Breast epithelium (tissue), 4 donors: ENCODE measurements at places on chromosomes 13 and 19. TPM values are rescaled to one million over a fixed set of nuclear protein-coding genes. Genes with fewer than 3 reads are reported as not detected.

SYT3 gene
- 0.33 TPM for total RNA-seq

SYCN gene
- not detected for total RNA-seq

TRAPPC6A gene
- total RNA-seq = 54.4 TPM

NBEA gene
- total RNA-seq = 16.1 TPM

SERTM1 gene
- 0.16 TPM for total RNA-seq

TLE2 gene
- total RNA-seq = 65.6 TPM

SH2D3A gene
- 38.2 TPM for total RNA-seq

ZNF816 gene
- total RNA-seq = 15.1 TPM

ZNF888 gene
- total RNA-seq = 10.0 TPM

GJB2 gene
- total RNA-seq = 0.88 TPM

CEACAM8 gene
- not detected for total RNA-seq

VMAC gene
- 11.8 TPM for total RNA-seq

CEACAM21 gene
- total RNA-seq = 0.44 TPM

IFI30 gene
- 50.1 TPM for total RNA-seq

EVI5L gene
- total RNA-seq = 7.5 TPM

TRPM4 gene
- 34.0 TPM for total RNA-seq

ATP4B gene
- not detected for total RNA-seq

PSG11 gene
- total RNA-seq = not detected

FUT3 gene
- 1.3 TPM for total RNA-seq

THSD1 gene
- 9.8 TPM for total RNA-seq

THAP8 gene
- 11.0 TPM for total RNA-seq

CLEC11A gene
- total RNA-seq = 16.4 TPM

CYP4F2 gene
- not detected for total RNA-seq

RAB3D gene
- 22.6 TPM for total RNA-seq

PSPC1 gene
- 118 TPM for total RNA-seq

SYNGR4 gene
- not detected for total RNA-seq

TPTE2 gene
- 0.33 TPM for total RNA-seq

SLC8A2 gene
- not detected for total RNA-seq

CAMSAP3 gene
- total RNA-seq = not detected

SELENOV gene
- total RNA-seq = not detected

COX6B2 gene
- total RNA-seq = 1.3 TPM

SCN1B gene
- total RNA-seq = 8.5 TPM

C19orf44 gene
- 11.1 TPM for total RNA-seq

GSX1 gene
- not detected for total RNA-seq

ANGPTL4 gene
- total RNA-seq = 90.9 TPM

DENND1C gene
- 1.3 TPM for total RNA-seq

AMER2 gene
- not detected for total RNA-seq

CNFN gene
- 2.6 TPM for total RNA-seq

TNNI3 gene
- 2.6 TPM for total RNA-seq

AZU1 gene
- not detected for total RNA-seq

ITGBL1 gene
- 62.5 TPM for total RNA-seq

FAM216B gene
- total RNA-seq = not detected

IFNL3 gene
- total RNA-seq = not detected

SLAIN1 gene
- 16.7 TPM for total RNA-seq

APOE gene
- total RNA-seq = 1,162 TPM

KIR3DL3 gene
- total RNA-seq = not detected

PLEKHF1 gene
- 71.4 TPM for total RNA-seq

ZNF578 gene
- total RNA-seq = 1.3 TPM

FUT6 gene
- total RNA-seq = 0.73 TPM
